Right lobe of liver (tissue), 6 donors: ENCODE measurements at places on chromosomes 7 and 10. TPM values are rescaled to one million over a fixed set of nuclear protein-coding genes. Genes with fewer than 3 reads are reported as not detected.

- H3K27me3 ChIP-seq = no peaks in the 10 kb centered on the region
- H3K36me3 ChIP-seq = no peaks in the 10 kb centered on the region
- H3K4me1 ChIP-seq = no peaks in the 10 kb centered on the region
- no peak overlapping the region for H3K4me3 ChIP-seq
Measured at GRCh38 chr10:17662193-17663138, 18.5 kb downstream of the STAM start.

GRCh38 chr7:23969443-23969842, 259.4 kb downstream of the STK31 start:
- DNase-seq = no peak
- no peak overlapping the region for H3K27ac ChIP-seq
- no peak overlapping the region for H3K4me3 ChIP-seq

- H3K4me1 ChIP-seq = no peaks in the 10 kb centered on the region
- no peak overlapping the region for H3K27ac ChIP-seq
- DNase-seq = no peak
- H3K27me3 ChIP-seq = no peaks in the 10 kb centered on the region
- H3K36me3 ChIP-seq = peaks cover 3% of the 10 kb centered on the region
Measured at GRCh38 chr7:128961030-128961659, 23.4 kb downstream of the IRF5 start.

DNA sequence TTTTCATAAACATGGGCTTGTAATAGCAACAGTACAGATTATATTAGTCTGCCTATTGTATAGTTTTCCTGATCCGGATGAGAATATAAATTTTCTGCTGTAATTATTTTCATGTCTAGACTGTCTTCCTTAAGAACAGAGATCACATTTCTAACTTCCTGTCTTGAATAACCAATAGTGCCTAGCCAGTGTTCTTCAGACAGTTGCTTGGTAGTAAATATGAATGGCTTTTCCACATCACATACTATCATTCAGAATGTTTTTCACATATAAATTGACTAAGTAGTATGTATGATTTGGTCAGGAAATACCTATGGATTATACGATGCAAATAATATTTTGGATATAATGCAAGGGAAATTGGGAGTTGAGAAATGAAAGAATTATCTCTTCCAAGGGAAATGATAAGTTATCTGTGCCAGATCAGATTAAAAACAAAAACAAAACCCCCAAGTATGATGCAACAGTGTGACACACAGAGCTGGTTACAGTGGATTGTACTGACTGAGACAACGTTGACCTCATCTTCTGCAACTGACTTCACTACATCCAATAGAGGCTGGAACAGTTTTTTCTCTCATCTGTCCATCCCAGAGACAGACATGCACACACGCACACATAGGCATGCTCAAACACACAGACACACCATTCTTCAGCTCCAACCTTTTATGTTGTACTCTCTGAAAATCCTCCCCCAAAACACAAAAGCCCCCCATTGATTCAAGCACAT, 16.4 kb downstream of the ITGA8 start:
- H3K36me3 ChIP-seq = no peaks in the 10 kb centered on the region
- H3K27me3 ChIP-seq = no peaks in the 10 kb centered on the region
- H3K4me1 ChIP-seq = no peaks in the 10 kb centered on the region
- DNase-seq = no peak
- H3K27ac ChIP-seq = no peak overlapping the region

DNA sequence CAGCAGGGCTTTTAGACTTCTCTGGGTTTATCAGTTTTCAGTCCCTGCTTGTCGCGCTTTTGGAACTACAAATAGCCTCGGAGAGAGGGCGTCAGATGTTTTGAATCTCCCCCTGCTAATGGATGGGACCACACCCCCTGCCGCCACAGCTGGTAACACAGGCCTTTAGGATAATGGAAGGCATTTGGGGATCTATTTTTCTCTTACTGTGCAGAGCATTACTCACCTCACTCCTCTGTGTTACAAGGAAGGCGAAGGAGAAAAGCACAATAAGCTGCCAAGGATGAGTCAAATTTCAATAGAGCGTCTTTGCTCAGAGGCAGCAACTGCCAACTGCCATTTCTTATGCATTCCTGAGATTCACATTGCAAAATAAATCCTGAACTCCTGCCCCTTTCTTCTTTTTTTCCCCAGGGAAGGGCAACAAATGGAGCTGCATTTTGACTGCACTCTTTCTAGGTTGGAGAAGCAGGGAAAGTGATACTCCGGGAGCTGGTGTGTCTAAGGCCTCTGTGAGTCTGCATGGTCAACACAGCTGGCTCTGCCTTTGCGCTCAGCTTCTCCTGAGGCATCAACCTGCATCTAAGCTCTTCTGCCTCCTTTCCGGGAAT, 31.5 kb upstream of the SMNDC1 start:
- DNase-seq = no peak
- no peak overlapping the region for H3K4me3 ChIP-seq
- no peaks in the 10 kb centered on the region for H3K27me3 ChIP-seq
- H3K4me1 ChIP-seq = no peaks in the 10 kb centered on the region

- no peak overlapping the region for H3K27ac ChIP-seq
- peaks cover 5% of the 10 kb centered on the region for H3K4me1 ChIP-seq
Measured at GRCh38 chr10:104277785-104278184, 8.8 kb downstream of the GSTO2 start.

DNA sequence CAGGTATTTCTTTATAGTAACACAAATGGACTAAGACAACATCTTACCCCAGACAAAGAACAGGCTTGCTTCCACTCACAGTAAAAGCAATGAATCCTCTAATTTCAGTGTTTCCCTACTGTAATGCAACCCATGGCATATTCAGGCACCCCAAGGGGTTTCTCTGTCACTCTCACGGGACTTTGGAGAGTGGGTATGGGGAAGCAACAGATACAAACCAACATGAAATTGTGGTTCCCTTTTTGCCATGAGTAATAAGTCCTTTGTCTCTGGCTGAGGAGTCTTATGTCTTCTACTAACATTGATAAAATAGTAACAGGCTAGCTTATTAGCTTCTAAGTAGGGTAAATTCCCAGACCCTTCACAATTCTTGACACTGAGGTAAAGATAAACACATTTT, 51.4 kb upstream of the AOAH start:
- no peak for DNase-seq
- no peaks in the 10 kb centered on the region for H3K4me1 ChIP-seq
- no peak overlapping the region for H3K4me3 ChIP-seq
- H3K27me3 ChIP-seq = no peaks in the 10 kb centered on the region

- H3K27ac ChIP-seq = no peak overlapping the region
- H3K4me3 ChIP-seq = no peak overlapping the region
- H3K36me3 ChIP-seq = no peaks in the 10 kb centered on the region
- no peaks in the 10 kb centered on the region for H3K4me1 ChIP-seq
- DNase-seq = no peak
Measured at GRCh38 chr7:22845221-22845834, 22.7 kb upstream of the TOMM7 start.

- H3K4me3 ChIP-seq = no peak overlapping the region
- H3K27ac ChIP-seq = no peak overlapping the region
- H3K36me3 ChIP-seq = no peaks in the 10 kb centered on the region
- no peaks in the 10 kb centered on the region for H3K4me1 ChIP-seq
Measured at GRCh38 chr7:97013134-97013844, 7.9 kb downstream of the DLX6 start.

- no peaks in the 10 kb centered on the region for H3K27me3 ChIP-seq
- no peaks in the 10 kb centered on the region for H3K4me1 ChIP-seq
- no peak overlapping the region for H3K27ac ChIP-seq
Measured at GRCh38 chr7:157006205-157006747, 4.2 kb downstream of the MNX1 start.

DNA sequence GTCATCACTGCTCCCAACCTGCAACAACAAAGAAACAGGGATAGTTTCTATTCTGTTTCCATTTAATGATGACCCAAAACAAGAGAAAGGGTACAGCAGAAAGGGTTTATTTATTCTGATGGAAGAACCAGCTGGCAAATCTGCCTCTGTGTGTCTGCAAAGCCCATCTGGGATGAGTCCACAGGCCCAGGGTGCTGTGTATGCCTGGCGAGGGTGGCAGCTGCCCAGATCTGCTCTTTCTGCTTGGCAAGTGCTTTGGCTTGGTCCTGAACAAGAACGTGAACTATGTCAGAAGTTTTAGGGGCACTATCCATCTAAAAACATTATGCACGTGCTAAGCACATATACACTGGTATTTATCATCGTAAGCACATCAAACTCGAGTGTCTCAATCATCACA, 333.8 kb downstream of the CXCL12 start:
- no peak for DNase-seq
- no peaks in the 10 kb centered on the region for H3K27me3 ChIP-seq
- H3K27ac ChIP-seq = no peak overlapping the region
- H3K4me1 ChIP-seq = no peaks in the 10 kb centered on the region
- no peaks in the 10 kb centered on the region for H3K36me3 ChIP-seq
- H3K4me3 ChIP-seq = no peak overlapping the region

SPDYE18 gene
- total RNA-seq = 0.51 TPM

CYP2C18 gene
- total RNA-seq = 71.0 TPM

MYL7 gene
- not detected for total RNA-seq
